Stimulated activated CD4-positive, alpha-beta T cell treated with anti-CD3 and anti-CD28 coated beads, Interleukin-1b, Interleukin-23, amount 100 ng/mL, for 48 hours (primary cell): ENCODE measurements at places on chromosomes 5 and 9.
A peak's percentile ranks its signal among the peaks of the same experiment; 100 is the strongest.

DNA sequence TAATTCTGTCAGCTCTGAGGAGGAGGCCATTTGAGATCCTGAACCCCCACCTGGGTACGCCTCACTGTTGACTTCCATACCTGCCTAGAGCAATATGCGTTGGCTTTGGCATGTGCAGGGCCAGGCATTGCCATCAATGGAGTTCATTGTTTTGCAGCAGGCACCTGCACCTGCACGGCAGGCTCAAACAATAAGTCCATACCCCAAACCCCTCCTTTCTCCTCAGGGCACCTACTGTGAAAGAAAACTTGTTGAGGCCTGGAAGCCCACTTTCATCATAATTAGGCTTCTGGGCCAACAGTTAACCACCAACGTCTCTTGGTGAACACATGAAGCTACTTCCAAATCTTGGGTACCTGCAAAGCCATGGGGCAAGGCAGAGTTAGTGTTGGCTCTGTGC lies 238.7 kb downstream of the NFIB start:
- no peak for DNase-seq

DNA sequence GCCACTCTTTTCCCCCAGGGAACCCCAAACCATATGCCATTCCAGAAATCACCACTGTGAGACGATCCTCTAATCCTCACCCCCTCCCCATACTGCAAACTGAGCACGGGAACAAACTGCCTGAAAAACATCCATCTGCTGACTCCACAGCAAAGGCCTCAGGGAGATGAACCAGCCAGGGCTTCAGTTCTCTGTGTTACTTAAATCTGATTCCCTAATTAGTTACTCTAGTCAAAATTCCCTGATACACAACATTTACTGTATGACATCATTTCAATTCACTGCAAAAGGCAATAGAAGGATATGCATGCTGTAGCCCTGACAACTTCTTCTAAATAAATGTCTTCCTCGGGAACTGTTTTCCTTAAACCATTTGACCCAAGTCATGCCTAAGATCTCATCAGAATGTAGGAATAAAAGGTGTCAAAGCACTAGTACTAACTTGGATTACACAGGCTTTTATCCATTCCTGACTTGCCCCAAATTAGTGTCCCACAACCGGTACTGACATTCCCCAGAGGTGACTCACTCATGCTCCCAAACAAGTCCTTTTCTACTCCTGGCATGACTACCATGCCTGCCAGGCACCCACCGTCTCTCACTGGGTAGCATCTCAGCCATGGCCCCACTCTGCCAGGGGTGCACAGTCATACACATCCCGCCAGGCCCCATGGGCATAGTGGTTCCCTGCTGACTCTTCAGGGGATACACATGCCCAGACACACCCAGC lies 35.0 kb downstream of the MTX3 start:
- DNase-seq: no peak

- DNase-seq: no peak
These were observed 59.7 kb downstream of the ERBIN start for GRCh38 chr5:65986050-65986451.

DNA sequence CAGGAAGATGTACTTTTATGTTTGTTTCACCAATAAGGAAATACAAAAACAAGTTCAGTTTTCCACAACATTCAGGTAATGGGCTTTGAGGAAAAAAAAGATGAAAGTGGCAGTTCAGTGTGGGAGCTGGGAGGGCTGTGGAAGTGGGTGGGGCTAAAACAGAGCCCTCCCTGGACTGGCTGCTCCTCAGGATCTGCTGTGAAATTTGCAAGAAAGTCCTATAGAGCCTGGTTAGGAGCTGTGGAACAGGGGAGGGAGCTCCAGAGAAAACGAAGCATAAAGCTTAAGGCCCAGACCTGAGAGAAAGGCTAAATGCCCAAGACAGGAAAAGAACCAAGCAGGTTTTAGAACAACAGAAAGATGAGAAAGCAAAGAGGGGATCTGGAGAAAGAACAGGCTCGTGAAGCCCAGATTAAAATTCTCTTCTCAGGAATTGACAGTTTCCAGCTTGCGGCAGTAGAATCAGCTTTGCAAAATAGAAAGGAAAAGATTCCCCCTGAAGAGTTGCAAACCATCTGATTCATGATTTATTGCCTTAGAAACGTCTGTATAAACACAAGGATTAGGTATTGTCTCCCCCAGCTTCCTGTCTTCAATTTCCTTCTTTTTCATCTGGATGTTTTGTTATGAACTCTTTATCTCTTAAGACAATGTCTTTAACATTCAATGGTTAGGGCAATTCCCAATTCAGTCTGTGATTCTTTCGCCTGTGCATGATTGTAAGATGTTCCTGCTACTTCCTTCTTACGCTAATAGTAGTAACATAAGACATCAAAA lies 26.3 kb upstream of the CRHBP start:
- DNase-seq: no peak

DNA sequence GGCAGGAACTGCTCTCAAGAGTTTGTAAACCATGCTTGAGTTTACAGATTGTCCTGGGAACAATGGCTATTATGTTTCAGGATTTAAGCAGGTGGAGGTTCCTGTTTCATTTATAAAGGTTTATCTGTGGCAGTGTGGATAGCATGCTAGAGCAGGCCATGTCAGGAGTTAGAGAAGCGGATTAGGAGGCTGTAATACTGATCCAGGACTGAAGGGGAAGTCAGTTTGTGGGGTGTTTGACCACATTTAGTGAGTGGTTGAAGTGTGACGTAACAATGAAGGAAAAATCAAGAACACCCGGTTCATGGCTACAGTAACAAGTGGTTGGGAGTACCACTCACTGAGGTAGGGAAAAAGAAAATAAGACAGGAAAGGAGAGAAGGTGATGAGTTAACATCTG lies 299.0 kb downstream of the TLR4 start:
- DNase-seq: no peak

DNA sequence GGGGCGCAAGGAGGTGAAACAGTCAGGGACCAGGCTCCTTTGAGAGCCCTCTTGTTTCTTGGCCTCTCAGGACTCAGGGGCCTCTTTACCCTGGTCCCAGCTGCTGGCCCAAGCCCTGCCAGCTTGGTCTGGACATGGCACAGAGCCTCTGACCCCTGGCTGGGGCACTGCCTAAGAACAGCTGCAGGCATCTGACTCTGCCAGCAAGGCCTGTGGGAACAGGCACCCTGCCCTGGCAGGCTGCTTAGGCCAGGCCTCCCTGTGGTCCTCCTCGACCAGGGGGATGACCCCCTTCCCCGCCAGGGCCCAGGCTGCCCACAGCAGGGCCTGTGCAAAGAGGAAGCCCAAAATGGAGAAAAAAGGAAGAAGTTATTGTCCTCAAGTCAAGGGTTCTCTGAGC lies 25.5 kb downstream of the OLFML2A start:
- DNase-seq: no peak

DNA sequence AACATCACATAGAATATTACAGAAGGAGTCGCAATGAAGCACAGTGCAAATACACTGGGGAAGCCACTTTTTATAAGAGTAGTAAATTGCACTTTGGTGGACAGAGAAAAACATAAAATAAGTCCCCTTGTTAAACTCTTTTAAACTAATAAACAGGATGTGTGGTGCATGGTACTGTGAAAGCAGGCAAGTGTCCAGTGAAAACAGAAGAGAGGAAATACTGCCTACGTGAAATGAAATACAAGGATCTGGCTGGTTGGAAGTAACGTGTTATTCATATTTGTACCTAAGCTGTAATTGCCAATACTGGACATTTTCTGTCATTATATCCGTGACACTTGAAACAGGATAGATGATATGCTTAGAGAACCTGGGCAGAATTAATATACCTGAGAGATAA lies 191.9 kb upstream of the SLC27A6 start:
- no peak for DNase-seq

DNA sequence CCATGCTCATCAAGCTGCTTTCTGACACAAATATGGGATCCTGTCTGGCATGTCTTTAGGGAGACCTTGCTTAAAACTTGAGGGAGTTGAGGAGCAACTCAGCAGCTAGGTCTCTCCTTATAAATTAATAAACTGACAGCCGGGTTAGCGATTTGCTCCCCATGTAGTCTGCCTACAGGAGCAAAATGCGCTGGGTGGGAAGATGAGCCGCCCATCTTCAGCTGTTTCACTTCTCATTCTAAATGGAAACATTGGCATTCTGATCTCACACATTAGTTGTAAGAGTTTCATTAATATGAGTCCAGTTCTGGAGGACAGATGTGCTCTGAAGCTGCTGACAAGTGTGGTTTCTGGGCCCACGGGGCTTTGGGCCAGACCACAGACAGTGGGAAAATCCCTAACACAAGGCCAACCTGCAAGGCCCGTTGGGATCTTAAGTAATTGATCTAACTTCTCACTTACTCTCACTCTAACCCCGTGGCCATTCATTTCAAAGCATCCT lies 197.0 kb downstream of the MCTP1 start:
- DNase-seq: no peak

DNA sequence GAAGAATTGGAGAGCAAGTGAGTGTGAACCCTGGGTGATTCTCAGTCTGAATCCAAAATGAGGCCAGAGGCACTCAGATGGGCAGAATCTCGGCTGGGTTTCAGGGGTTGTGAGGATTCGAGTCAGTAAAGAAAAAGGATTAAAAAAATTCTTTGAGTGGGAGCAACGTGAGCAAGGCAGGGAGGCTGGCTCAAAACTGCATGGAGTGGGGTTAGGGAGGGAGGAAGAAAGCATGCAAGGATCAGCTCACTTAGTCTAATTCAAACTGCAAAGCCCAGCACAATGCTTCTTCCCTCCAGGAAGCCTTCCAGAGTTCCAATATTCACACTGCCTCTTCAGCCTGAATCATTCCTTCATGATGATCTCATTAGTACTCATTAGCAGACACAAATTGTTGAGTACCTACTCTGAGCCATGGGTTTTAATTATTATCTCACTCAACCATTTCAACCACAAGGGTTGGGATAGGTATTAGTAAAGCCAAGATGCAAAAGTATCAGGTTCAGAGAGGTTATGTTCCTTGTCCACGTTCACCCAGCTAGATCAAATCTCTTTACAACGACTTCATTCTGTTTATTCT lies 95.8 kb downstream of the BRINP1 start:
- DNase-seq: no peak

GRCh38 chr5:87125766-87126165 lies 141.9 kb upstream of the RASA1 start:
- no peak for DNase-seq

- no peak for DNase-seq
These were observed 141.9 kb upstream of the IER5L start for GRCh38 chr9:129319938-129320481.

GRCh38 chr5:158486566-158486965 lies 613.1 kb downstream of the EBF1 start:
- no peak for DNase-seq

DNA sequence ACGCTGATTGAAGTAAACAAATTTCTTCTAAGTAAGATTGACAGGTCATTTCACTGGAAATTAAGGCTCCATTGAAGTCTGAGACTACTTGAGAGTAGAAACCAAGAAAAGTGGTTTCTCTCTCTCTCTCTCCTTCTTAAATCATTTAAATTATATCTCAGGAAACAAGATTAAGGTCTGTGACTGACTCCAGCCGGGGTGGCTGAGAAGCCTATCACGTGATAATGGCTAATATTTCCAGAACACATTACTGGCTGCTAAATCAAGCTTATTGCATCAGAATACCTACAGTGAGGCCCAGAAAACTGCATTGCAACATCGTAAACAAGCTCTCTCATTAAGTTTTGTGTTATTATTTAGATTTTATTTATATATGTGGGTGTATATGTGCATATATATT lies 88.4 kb downstream of the PTCD2 start:
- DNase-seq: no peak

- peak; percentile 8 for DNase-seq
These were observed 511 bp downstream of the ARL15 start for GRCh38 chr5:54309691-54310432.

DNA sequence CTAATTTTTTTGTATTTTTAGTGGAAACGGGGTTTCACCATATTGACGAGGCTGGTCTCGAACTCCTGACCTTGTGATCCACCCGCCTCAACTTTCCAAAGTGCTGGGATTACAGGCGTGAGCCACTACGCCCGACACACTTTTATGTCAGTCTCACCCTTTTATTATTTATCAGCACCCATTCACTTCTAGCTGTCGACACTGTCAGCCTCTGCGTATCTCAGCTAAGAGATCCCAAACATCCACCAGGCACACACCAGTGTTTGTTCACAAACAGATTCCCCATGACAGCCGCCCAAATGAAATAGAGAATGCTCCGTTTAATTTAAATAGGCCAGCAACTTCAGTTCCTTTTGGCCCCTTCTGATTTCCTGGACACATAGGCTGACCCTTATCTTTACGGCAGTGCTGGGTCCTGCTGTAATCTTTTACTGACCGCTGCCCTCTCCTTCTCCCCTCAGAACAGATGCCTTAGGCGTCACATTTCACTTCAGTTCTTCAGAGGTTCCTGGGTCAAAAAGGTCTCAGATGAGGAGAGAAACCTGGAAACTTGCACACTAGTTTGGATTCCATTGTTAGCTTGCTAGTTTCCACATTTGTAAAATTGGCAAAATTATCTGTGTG lies 43.1 kb upstream of the CKMT2 start:
- DNase-seq: no peak

DNA sequence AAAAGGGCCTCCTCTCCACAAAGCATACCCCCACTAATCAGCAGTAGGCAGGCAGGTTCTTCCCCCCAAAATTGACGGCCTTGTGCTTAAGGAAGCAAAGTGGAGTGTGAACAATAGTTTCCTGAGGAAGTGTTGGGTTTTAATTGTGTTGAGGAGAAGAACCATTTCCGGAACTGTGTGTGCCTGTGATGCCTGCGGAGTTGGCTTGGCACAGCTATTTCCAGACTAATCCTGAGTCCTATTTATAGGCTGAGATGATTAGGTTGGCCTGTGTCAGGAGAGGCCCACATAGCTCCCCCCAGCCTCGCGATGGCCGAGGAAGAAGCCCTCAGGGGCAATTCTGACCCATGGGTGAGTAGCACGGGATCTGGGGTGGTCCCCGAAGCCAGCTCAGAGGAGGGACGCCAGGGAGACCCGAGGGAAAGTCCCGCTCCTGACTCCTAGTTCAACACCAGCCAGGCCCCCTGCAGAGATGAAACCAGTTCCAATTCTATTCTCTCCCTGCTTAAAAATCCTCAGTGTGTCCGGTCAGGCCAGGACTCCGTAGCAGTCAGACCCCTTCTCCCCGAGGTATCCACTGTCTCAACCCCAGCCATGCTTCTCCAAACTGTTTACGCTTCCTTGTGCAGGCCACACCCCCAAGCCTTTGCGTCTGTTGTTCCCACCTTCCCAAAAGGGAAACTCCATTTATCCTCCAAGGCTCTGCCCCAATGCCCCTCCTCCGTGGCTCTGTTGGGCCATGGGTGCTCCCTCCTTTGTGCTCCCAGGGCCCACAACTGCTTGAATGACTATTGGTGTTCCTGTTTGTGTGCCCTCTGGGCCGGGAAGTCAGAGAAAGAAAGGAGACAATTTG lies 18.1 kb downstream of the GSN start:
- DNase-seq: no peak

GRCh38 chr5:3124410-3124809 lies 372.9 kb upstream of the IRX2 start:
- DNase-seq: no peak

GRCh38 chr5:149550594-149551226 lies 529 bp downstream of the CSNK1A1 start:
- peak; percentile 8 for DNase-seq
